ENCODE measurements at places on chromosomes 3 and 15.

DNA sequence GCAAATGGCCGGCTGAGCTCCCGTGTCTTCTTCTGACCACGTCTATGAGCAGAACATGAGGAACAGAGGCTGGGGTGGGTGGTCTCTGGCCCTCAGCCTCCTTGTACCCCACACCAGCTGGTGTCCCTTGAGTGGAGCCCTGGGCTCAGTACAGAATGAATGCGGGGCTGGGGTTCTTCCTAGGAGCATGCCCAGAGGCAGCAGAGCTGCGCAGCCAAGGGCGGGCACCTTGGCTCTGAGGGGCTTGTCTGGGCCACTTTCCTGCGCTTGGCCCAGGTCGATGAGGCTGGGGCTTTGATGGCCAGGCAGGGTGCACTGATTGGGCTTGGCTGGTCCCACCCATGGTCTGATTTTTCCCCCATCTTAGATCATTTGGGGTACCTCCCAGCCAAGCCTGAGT, 6.4 kb downstream of the SCN5A start:
- DNase-seq = no peak

DNA sequence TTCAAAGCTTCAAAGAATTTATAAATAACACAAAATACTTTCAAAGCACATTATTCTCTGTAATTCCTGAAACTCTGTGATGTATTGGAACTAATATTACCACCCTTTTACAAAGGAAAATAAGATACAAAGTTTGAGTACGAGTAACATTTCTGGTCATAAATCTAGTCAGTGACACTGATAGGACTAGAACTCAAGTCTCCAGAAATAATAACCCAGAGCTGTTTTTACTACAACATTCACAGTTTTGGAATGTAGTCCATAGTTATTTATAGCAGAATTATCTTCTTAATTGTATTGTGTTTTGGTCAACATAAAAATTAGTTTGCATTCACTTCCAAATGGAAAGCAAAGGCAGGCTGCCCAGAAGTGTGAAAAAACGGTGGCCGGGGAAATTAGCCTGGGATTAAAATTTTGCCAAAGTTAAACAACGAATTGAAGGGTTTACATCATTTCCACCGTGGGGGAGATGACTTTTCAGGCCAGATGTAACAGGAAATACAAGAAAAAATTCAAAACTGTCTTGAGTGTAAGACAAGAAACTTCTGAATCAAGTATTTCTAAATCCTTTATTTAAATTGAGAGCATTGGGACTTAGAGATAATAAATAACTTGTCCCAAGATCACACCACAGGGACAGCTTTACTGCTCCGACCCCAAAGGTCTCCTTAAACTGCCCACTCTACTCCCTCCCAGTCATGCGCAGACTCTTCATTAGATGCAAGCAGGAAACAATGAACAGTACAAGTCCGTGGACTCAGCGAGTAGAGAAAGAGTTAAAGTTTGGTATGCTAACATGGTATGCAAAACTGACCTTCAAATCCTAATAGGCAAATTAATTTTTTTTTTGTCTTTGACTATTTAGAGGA, 74.3 kb upstream of the VGLL4 start:
- no peak for DNase-seq

- DNase-seq = no peak
Measured at GRCh38 chr3:185822221-185823000, 2.4 kb downstream of the IGF2BP2 start.

GRCh38 chr3:55518451-55518850, 31.3 kb upstream of the WNT5A start:
- no peak for DNase-seq

- no peak for DNase-seq
Measured at GRCh38 chr15:52464478-52464877, 64.2 kb downstream of the MYO5A start.

DNA sequence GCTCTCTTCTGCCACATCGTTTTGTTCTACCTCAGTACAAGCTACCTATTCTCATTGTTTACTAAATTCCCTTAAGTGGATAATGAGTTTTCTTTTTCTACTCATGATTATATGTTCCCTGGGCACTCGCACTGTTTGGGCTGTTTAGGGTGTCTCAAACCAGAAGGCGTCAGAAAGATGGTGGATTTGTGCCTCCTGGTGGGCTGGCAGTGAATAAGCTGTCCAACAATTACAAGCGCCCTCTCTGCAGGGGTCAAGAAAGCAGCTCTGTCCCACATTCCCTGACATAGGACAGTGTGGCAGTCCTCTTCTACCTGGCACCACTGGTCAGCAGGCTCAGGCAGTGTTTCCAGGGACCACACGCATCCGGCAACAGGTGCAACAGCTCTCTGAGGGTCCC, 173.4 kb upstream of the PPP2R3A start:
- DNase-seq = no peak

DNA sequence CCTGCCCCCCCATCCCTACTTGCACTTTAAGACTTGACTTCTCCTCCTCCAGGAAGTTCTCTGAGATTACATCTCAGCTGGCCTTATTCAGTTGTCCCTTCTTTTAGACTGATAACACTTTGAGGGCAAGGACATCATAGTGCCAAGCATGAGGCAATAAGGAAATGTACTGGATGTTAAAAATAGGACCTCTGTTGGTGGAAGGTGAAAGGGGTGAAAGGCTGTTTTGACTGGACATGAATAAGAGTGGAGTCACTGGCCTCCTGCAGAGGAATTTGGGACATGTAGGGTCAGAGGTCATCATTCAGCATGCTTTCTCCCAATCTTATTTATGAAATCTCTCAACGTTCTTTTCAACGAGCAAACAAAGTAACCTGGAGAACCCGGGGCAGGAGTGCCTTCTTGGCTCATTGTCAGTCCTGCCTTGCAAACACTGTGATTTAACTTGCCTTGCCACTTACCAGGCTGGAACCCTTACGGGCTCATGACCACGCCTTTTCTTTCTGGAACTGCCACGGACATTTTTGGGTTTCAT, 38.6 kb downstream of the TRIM71 start:
- DNase-seq = no peak

DNA sequence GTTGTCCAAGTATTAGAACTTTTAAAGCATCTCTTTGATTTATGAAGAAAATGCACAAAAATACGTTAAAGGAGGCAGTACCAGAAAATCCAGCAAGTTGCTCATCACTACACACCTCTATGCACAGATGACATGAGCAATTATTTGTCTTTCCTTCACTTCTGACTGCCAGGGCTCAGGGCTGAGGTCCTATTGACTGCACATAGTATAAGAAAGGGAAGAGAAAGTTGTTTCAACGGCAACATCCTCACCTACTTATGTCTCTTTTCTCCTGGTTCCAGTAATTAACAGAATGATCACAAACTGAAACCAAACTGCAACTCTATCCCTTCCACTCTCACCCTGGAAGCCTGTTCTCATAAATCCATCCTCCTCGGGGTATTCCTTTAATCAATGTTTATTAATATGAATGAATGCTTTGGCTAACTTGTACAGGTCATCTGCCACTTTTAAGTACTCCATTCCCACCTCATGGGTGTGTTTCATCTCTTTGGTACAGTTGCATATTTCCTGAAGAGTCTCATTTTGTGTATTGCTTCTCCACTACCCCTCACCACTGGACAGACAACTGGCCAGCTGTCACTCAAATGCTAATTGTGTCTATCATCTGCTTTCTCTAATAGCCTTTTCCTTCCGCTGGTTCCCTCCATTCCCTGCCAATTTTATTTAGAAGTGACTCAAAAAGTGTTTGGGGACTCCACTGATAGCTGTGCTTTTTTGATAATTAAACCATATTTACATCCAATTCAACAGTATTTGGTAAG, 34.5 kb downstream of the RAB27A start:
- DNase-seq = no peak

DNA sequence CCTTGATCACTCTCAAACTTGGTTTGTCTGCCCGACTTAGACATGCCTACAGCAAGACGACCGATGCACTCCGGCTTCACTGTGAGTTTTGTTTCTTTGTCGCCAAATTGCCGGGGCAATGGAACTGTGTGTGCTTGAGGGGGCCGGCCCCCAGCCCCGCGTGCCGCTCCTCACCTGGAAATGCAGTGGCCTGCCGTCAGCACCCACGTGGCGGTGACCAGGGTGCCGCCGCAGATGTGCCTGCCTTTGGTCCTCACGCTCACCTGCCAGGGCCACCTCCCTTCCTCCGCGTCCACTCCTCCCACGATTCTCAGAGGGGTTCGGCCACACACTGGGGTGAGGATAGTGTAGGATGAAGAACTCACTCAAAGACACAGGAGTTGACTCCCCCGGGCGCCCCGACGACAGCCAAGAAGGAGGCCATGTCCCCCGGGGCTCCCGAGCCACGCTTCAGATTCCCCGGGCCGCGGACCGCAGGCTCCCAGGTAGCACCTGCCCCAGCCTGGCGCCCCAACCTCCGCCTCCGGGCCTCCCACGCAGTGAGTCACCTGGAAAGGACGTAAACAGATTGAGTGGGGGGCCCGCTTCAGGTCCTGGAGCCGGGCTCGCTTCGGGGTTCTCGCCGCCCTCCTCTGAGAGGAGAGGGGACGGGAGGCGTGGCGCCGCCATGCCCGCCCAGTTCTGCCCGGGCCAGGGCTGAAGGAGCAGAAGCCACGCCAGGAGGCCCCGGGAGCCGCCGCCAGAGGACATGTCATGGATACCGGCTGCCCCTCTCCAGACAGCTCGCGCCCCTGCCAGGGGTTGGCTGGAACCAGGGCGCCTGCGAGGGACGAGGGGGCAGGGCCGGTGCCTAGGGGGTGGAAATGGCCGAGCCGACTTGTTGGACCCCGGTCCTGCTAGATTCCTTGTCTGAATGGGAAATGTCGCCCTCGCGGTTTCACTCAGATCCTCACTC, 29.6 kb downstream of the MYL3 start:
- DNase-seq = no peak

GRCh38 chr3:182605882-182606611, 187.3 kb upstream of the ATP11B start:
- no peak for DNase-seq

GRCh38 chr3:189531271-189531670, 99.9 kb upstream of the TP63 start:
- no peak for DNase-seq

DNA sequence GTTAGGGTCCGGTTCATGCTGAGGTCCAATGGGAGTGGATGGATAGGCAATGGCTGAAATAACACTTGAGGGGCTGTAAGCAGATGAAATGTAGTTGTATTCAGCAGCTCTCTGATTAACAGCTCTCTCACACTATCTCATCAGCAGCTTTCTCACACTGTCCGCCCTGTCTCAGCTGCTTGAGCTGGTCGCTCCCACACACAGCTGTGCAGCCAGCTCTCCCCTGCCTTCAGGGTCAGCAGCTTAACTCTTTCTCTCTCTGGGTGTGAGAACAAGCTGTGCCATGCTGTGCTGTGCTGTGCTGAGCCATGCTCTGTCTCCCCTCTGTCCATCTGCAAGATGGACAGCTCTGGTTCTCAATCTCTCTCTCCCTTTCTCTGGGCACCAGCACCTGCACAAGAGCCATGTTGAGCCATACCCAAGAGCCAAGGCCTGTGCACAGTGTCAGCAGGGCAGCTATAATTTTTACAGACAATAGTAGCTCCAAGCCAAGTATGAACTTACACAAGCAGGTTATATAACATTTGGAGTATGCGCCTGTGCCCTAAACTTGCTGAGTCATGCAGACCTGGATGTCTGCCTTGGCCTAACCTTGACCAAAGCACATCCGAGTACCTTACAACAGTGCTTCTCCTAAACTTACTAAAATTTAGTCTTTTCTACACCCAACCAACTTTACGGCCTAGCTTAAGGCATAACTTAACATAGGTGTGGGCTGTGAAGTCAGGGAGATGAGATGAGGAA, 291.3 kb upstream of the TRIM42 start:
- no peak for DNase-seq

Measured in SHP77 (cell line).